Natural killer cell treated with Interleukin-12 subunit alpha and Interleukin-12 subunit beta and Interleukin-15 and Interleukin-18, amount 100 ng/mL, for 72 hours (primary cell): ENCODE measurements at places on chromosomes 5 and 9.

GRCh38 chr5:174725991-174726601, 1.7 kb downstream of the MSX2 start:
- DNase-seq, result no peak

DNA sequence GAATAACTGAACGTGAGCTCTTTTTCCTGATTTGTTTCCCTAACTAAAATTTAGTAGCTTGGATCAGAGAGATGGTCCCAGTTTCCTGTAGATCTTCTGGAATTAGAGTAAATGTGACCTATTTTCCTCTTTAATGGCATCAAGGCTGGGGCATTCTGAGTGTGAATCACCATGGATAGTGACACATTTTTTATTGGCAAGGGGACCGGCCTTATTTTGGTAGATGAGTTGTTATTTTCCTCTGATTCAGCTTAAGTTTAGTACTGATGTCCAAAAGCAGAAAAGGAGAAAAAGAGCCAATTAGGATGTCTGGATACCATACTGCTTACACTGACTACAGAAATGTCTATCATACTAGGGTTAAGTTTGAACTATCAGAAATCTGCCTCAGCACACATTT, 68.1 kb downstream of the RNF38 start:
- DNase-seq, result no peak

GRCh38 chr5:81353189-81353588, 40.7 kb downstream of the ACOT12 start:
- no peak for DNase-seq

DNA sequence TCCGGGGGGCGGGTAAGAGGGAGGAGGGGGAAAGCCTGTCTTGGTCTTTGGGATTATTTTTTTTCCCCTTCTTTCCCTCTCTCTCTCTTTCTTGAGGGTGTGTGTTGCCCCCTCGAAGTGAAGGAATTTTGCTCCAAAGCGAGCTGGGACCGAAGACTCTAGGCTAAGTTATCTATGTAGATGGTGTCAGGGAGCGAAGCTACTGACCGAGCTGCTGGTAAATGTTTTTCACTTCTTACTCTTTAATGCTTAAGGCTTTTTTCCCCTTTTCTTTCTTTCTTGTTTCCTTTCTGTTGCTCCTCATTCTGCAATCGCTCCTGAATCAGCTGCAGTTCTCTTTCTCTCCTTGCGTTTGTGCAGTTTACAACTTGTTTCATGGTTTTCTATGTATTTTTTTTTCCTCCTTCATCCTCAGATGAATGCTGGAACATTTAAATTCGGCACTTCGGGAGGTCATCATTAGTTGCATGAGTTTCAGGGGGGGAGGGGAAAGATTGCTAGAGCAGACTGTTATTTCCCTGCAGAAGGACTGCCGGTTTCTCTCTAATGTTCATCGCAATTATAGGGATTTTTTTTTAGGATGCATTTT, 1312.0 kb upstream of the WWC1 start:
- DNase-seq, result no peak

DNA sequence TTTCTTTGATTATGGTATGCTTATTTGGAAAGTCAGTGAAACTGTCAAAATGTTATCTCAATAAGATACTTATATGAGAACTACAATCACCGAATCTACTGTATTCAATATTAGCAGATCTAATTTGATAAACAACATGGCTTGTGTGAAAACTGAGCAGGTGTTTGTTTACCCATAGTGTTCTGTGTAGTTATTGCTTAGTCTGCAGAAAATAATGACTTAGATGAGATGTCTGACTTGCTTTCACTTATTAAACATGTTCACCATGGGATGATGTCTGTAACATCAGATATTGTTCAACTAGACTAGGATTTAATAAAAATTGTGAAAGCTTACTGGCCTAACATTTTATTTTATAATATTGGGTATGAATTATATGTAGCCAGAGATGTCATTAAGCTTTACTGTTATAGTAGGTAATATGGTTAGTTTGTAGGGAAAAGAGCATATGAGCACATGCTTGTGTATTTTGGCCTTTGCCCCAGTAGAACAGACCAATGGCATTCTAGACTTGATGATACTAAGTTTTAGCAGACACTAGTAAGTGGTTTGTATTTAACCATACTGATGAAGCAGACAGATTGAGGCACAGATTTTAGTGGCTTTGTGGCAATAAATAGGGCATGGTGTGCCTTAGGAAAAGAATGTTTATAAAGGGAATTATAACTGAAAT, 16.4 kb downstream of the SUB1 start:
- no peak for DNase-seq

- DNase-seq, result no peak
Measured at GRCh38 chr5:158872455-158872854, 227.3 kb downstream of the EBF1 start.

GRCh38 chr5:133240425-133241091, 188.7 kb downstream of the HSPA4 start:
- DNase-seq, result peak; percentile 73

DNA sequence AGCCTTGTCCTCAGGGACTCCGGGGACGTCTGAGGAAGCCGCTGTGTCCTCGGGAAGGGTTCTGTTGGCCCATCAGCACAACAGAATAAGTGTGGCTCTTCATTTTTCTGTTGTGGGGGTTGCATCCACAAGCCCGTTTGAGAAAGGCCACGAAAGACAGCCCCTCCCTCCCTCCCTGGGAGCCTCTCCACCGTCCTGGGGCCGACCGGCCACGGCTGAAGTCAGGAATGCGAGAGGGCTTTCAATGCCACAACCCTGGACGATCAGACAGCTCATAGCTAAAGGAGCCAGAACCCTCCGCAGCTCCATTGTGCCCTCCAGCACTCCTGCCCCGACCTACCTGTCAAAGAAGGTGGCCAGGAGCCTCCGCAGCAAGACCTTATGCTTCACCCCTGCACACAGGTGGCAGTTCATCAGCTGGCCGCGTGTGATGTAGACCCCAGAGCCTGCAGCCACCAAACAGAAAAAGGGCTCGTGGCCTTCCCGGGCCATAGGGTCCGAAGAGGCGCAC, 52.4 kb upstream of the UBAC1 start:
- peak; percentile 44 for DNase-seq

GRCh38 chr5:163561339-163561738, 55.9 kb downstream of the MAT2B start:
- DNase-seq, result no peak

- DNase-seq, result no peak
Measured at GRCh38 chr5:171700318-171700912, 85.2 kb upstream of the SMIM23 start.

DNA sequence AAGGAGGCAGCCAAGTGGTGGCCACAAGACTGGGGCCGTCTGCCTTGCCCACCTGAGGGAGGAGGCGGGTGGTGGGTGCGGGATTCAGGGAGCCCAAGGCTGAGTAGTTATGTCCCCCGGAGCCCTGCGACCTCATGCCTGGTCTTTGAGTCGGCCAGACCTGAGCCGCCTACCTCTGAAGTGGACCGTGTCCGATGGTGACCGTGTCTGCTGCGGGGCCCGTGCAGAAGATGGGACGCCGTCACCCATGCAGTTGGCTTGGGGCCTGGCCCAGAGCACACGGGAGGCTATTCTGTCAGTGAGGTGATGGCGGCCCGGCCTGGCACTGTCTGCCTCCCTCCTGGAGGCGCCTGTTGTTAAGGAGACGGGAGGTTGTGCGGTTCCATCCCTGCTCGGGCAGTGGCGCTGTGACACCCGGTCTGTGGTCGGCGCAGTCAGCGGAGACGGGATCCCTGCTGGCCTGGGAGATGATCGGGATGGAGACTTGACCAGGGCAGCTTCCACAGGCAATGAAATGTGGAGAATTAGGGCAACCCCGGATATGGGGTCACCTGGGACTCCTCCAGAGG, 62.5 kb upstream of the FCN2 start:
- DNase-seq, result no peak

DNA sequence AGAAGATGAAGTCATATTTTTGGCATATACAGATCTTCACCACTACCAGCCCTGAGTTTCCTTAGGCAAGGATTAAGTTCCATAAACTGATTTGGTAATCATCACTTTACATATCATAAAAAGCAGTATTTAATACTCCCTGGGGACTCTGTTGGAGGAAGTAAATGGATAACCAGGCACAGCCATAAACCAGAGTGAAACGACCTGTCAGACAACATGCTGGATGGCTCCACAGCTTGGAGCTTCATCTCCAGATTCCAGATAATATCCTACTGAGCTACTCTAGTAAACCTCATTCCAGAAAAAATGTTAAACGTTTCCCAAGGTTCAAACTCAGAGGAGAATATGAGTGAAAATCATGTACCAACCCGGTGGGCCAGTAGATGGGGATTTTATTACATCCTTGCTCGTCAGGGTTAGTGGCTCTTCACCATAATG, 109.2 kb downstream of the BASP1 start:
- no peak for DNase-seq

DNA sequence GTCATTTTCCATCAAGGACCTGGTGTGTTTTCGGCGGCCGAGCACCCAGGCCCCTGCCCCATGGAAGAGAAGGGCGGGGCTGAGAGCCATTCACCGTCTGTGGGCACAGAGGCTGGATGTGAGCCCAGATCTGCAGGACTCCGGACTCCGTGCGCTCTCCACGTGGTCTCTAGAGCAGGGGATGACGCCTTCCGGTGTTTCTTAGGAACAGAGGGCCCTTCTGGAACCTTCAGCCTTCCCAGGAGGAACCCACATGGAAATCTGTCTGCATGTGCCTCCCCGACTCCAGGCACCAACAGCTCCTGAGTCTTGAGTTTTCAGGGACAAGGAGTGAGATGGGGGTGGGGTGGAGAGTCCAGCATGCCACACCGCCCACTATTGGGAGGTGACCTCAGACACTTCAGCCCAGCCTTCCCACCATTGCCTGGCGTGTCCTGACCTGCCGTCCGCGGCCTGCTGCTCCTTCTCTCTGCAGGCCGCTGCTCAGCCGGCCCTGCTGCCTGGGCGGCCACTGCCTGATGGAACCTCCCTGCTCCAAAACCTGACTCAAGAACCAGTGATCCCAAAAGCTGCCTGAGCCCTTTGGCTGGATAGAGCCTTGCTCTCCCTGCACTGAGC, 2.4 kb upstream of the RXRA start:
- no peak for DNase-seq

- DNase-seq, result no peak
Measured at GRCh38 chr9:126536131-126536530, 77.6 kb upstream of the LMX1B start.

DNA sequence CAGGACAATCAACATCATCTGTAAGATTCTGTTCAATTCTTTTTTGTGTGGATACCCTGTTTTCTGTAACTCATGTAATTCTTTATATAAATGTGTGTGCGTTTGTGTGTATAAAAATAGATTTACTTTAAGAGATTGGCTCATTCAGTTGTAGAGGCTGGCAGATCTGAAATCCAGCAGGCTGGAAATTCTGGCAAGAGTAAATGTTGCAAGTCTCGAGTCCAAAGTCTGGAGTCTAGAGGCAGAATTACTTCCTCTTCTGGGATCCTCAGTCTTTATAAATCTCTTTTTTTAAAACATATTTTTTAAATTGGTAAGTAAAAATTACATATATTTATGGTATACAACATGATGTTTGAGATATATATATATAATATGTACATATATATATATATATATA, 202.1 kb upstream of the TMEM161B start:
- no peak for DNase-seq

DNA sequence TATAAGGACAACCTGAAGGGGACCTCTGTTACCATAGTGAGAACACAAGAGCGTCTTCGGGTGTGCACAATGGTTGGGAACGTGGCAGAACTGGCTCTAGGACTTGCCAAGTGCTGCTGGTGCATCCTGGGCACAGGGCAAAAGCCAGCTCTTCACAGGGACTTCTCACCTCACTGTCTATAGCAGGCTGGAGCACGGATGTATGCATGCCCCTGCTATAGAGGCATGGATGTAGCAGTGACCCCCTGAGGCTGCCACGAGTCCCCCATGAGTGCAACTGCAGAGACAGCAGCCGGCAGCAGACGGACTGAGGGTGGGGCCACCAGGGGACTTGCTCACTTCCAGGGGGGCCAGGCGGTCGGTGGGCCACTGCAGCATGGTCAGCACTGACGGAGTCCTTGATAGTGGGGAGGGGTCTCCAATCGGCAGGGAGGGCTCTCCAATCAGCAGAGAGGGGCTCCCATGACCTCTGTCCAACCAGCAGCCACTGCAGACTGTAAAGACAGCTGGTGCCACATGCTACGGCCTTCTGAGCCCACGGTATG, 64.9 kb downstream of the SEMA4D start:
- no peak for DNase-seq

DNA sequence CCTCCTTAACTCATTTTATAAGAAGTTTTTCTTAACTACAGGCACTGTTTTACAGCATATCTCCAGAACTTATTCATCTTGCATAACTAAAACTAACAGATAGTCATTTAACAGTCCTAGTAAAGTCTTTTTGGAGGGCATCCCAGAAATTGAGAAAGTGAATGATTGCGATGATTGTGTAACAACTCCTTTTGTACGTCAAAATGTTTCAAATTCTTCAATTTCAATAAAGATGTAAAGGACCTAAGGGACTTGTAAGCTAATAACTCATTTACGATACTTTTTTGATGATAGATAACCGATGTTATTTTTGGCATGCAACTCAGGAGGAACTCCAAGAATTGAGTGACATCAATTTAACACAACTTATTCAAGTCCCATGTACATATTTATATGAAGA, 42.7 kb downstream of the SVEP1 start:
- no peak for DNase-seq

GRCh38 chr5:157088342-157088990, 20.4 kb downstream of the HAVCR2 start:
- no peak for DNase-seq

- DNase-seq, result no peak
Measured at GRCh38 chr9:128091571-128091970, 23.5 kb downstream of the SLC25A25 start.

GRCh38 chr5:153807801-153808200, 230.9 kb downstream of the FAM114A2 start:
- no peak for DNase-seq

- DNase-seq, result no peak
Measured at GRCh38 chr9:92723299-92723625, 41.4 kb downstream of the BICD2 start.

DNA sequence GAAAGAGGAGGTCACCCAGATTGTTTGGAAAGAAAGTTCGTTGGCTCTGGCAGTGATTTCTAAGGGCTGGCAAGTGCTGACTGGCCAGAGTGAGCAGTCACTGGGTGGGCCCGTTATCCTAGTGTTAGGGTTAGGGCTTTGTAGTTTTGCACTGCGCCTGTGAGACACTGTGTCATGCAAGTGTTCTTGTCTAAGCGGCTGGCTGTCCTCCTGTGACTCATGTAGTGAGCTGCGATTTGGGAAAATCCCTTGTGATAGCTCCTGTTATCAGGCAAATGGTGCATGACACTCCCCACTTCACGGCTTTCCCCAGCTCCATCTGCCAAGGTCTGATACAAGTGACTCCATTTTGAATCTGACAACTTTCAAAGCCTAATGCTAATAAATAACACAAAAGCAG, 526.0 kb upstream of the ADAMTS16 start:
- DNase-seq, result no peak

DNA sequence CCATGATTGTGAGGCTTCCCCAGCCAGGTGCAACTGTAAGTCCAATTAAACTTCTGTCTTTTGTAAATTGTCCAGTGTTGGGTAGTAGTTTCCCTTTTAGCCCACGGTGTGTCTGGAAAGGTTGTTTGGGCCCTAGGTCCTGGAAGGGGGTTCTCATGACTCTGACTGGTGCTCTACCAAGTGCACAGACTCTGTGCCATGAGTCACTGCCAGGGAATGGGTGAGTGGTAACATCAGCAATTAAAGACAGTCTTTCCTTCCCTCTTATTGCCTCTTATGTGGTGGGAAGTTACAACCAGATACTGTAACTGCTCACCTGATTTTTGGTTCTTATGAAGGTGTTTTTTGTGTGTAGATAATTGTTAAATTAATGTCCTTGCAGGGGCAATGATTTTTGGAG, 141.2 kb downstream of the PRDM9 start:
- no peak for DNase-seq
